ENCODE measurements at places on chromosomes 7 and 10. TPM values are rescaled to one million over a fixed set of nuclear protein-coding genes. Genes with fewer than 3 reads are reported as not detected.

The STAM gene
- 30.5 TPM for polyA plus RNA-seq

GRCh38 chr10:63115732-63116383, 17.3 kb upstream of the NRBF2 start:
- peak; percentile 46 for DNase-seq

DNA sequence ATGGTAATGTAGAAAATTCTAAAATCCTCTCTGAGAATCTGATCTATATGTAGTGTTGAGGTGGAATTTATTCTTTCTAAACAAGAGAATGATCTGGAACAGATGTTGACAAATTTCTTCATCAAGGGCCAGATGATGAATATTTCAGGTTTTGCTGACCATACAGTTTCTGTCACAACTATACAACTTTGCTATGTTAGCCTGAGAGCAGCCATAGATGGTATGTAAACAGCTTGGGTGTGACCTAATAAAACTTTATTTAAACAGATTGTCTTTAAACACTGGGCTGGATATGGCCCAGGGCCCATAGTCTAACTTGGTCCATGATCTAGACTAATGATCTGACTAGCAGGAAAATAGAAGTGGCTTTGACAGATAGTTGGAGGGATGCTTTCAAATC, 213.6 kb upstream of the CELF2 start:
- no peak for DNase-seq

DNA sequence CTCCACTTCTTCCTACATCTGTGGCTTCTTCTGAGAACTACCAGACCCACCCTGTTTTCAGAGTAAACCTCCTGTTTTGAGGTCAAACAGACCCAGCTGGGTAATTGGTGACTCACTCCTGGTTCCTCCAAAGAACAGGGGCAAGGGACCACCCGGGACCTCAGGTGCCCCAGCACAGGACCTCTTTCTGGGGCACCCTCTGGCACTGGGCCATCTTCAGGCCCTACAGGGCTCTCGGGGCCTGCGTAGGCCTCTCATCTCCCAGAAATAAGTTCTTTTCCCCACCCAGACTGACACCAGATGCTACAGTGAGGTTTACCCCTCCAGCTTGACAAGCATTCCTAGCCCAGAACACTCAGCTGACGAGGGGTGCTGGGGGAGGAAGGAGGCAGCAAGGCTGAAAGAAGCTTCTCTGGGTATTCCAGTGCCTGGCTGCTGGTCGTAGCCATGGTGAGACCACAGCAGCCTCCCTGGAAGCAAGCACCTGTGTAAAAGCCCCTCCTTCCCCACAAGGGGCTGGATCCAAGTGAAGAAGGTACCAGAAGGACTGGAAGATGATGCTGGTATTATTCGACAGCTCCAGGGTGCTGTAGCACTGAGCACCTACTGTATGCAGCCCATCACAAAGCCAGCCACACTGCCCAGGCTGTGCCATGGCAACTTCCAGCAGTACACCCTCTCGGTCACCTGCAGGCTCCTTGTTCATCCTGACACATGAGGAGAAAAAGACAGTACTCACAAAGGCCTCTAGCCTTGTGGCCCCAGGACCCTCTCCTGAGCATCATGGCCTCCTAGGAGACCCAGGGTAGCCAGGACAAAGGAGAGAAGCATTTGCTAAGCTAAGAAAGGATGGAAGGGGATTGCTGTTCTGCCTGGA, 47.4 kb downstream of the ALOX5 start:
- no peak for DNase-seq

- no peak for DNase-seq
Measured at GRCh38 chr10:46545861-46546590, 10.4 kb downstream of the GPRIN2 start.

All from renal cortex interstitium (tissue), 15 donors.